ENCODE measurements at places on chromosomes 16 and 17. TPM values are rescaled to one million over a fixed set of nuclear protein-coding genes. Genes with fewer than 3 reads are reported as not detected.

The NTN1 gene
- 2.3 TPM for polyA plus RNA-seq

The ZNF597 gene
- polyA plus RNA-seq, result 0.53 TPM

The GRAPL gene
- polyA plus RNA-seq, result 2.5 TPM

The MARCHF10 gene
- 0.42 TPM for polyA plus RNA-seq

GRCh38 chr17:53093391-53093790, 729.3 kb upstream of the KIF2B start:
- no peak for DNase-seq

DNA sequence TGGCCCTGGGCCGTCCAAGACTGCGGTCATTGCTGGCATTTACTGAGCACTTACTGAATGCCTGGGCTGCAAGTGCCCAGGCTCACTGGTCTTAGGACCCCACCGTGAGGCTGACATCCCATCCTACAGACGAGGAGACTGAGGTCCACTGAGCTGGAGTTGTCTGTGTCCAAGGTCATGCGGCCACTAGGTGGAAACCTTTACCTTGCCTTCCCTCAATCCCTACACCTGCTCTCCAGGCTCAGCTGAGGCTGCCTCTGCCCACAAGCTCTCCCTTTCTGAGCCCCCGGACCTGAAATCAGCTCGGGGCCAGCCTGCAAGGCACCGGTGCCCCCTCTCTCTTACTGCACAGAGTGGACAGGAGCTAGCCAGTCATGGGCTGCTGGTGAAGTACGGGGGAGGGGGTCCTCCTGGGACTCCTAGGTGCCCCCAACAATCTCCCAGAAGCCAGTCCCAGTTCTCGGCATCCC, 1.5 kb downstream of the CASKIN1 start:
- no peak for DNase-seq

GRCh38 chr17:79841369-79842135, 2.3 kb upstream of the CBX4 start:
- peak; percentile 25 for DNase-seq

GRCh38 chr16:84471316-84471715, 33.1 kb downstream of the MEAK7 start:
- no peak for DNase-seq

DNA sequence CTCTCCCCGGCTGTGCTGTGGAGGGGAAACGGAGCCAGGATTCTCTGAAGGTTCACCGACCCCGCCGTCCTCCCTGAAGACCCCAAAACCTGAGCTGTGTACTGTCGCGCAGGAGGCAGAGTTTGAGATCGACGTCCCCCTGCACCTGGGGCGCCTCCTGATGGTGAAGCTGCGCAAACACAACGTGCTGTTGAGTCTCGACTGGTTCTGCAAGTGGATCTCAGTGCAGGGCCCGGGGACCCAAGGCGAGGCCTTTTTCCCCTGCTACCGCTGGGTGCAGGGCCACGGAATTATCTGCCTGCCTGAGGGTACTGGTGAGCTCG, 62.6 kb upstream of the TEKT1 start:
- no peak for DNase-seq

Measured in pancreas (tissue), 10 donors.